ENCODE measurements at places on chromosomes 1 and 21.

DNA sequence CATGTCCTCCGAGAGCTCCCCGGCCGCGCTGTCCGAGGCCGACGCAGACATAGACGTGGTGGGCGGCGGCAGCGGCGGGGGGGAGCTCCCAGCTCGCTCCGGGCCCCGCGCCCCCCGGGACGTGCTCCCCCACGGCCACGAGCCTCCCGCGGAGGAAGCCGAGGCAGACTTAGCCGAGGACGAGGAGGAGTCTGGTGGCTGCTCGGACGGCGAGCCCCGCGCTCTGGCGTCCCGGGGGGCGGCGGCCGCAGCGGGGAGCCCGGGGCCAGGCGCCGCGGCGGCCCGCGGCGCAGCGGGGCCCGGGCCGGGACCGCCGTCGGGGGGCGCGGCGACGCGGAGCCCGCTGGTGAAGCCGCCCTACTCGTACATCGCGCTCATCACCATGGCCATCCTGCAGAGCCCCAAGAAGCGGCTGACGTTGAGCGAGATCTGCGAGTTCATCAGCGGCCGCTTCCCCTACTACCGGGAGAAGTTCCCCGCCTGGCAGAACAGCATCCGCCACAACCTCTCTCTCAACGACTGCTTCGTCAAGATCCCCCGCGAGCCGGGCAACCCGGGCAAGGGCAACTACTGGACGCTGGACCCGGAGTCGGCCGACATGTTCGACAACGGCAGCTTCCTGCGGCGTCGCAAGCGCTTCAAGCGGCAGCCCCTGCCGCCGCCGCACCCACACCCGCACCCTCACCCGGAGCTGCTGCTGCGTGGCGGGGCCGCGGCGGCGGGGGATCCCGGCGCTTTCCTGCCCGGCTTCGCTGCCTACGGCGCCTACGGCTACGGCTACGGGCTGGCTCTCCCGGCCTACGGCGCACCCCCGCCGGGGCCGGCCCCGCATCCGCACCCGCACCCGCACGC is 547 bp downstream of the FOXD2 start:
- peak; percentile 41 for DNase-seq

GRCh38 chr1:88983791-88984559 is 8.5 kb downstream of the KYAT3 start:
- DNase-seq, result peak; percentile 82

GRCh38 chr1:110155878-110156522 is 5.7 kb downstream of the SLC6A17 start:
- peak; percentile 76 for DNase-seq

- DNase-seq, result no peak
Measured at GRCh38 chr1:115288591-115289198, 49.4 kb downstream of the NGF start.

GRCh38 chr1:92167151-92167550 is 50.6 kb upstream of the C1orf146 start:
- DNase-seq, result no peak

- DNase-seq, result no peak
Measured at GRCh38 chr1:154578058-154578418, 10.5 kb downstream of the CHRNB2 start.

- no peak for DNase-seq
Measured at GRCh38 chr1:3359756-3360440, 94.6 kb upstream of the ARHGEF16 start.

- no peak for DNase-seq
Measured at GRCh38 chr1:180597520-180597919, 34.3 kb upstream of the XPR1 start.

- no peak for DNase-seq
Measured at GRCh38 chr1:20152599-20152930, 13.4 kb downstream of the PLA2G2F start.

GRCh38 chr1:17717594-17718535 is 37.3 kb upstream of the ACTL8 start:
- no peak for DNase-seq

DNA sequence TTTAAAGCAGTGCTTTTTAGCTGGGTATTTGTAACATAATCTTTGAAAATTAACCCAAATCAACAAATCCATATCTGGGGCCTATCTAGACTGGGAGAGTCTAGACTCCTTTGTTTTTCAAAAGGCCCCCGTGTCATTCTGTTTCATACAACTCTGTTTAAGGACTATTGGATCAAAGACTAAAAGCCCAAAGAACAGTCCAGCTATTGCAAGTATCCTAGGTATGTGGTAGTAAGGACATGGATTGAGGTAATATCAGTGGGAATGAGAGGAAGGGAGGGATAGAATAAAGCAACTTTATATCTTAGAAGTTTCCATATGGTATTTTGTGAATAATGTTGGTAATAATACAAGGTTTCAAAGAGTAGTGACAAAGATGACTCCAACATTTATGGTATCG is 18.2 kb downstream of the KIF1B start:
- no peak for DNase-seq

DNA sequence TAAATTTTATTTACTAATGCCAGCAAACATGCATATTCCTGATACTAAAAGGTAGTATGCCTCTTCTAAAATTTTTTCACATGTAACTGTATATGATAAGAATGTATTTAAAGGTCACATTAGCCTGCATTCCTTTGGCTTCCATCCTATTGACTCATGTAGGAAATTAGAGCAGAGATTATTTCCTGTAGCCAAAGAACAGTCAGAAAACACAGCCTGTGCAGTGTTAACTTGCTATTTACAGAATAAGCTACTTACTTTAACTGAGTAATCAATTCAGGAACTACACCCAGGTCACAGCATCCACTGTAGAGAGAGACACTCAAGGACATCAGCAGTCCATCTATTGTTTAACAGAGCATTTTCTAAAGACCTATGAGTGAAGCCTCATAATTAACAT is 154.5 kb upstream of the ADGRL4 start:
- no peak for DNase-seq

DNA sequence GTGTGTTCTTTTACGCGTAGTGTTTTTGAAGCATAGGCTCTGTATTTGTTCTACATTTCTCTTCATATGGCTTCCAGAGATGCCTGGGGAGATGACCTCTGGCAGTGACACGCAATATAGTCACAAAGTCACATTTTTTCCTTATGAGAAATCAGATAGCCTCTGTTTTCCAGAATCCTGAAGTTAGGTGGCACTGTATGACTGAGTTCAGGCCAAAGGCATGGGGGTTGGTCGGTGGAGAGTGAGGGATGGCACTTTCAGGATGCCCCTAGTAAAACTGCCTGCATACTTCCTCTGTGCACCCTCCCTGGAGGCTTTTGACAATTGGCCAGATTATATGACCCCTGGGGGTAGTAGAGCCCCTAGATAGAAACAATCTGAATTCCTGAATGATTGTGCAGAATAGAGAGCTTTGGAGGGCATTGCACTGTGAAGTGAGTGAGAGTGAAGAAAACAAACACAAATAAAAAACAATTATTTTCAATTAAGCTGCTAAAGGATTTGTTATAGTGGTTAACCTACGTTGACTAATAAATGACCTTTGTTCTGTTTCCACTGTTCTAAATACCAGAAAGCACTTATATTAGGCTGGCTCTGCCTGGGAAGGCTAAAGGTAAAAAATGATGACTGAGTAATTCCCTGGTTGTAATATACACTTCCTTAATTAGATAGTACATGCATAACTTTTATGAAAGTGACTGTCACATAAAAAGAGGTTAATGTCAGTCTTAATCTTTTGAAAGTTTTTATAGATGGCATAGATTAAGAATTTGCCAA is 1660.8 kb downstream of the PLA2G4A start:
- peak; percentile 11 for DNase-seq

GRCh38 chr1:38101037-38101785 is 54.6 kb upstream of the POU3F1 start:
- no peak for DNase-seq

GRCh38 chr1:170659399-170660035 is 4.4 kb upstream of the PRRX1 start:
- peak; percentile 28 for DNase-seq

DNA sequence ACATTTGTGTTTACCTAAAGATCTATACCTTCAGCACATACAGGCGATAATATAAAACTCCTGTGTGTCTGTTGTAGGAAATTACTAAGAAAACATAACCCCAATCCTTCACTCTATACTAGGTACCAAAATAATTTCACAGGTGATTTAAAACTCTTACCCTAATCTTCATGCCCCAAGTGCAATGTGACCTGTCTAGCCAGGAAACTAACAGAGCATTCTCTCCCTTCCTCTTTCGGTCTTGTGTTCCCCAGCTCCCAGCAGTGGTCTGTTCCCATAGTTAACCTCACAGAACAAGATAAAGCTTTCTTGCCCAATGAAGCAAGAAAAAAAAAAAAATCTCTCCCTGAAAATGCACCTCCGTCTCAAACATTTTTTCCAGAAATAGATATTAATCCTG is 493.5 kb downstream of the DPYD start:
- no peak for DNase-seq

DNA sequence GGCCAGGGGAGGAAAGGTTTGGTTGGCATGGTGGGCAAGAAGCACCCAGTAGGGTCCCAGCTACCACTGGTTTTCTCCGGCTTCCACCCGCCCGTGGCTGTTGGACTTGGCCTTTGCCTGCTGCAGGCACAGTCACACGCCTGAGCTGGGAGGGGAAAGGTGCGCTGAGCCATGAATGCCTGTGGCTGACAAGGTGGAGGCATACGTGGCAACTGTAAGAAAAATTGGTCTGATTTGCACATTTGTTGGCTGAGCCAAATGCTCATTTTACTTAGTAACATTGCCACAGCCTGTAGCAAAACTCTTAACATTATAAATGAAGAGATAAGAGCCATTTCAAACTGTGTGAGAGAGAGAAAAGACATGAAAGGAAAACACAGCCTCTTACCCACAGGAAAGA is 191.6 kb downstream of the PTPRC start:
- no peak for DNase-seq

GRCh38 chr1:152960452-152961044 is 9.9 kb upstream of the SPRR4 start:
- peak; percentile 74 for DNase-seq

GRCh38 chr1:112934577-112934976 is 21.4 kb downstream of the SLC16A1 start:
- DNase-seq, result no peak

GRCh38 chr1:96164053-96164452 is 557.5 kb upstream of the PTBP2 start:
- no peak for DNase-seq

DNA sequence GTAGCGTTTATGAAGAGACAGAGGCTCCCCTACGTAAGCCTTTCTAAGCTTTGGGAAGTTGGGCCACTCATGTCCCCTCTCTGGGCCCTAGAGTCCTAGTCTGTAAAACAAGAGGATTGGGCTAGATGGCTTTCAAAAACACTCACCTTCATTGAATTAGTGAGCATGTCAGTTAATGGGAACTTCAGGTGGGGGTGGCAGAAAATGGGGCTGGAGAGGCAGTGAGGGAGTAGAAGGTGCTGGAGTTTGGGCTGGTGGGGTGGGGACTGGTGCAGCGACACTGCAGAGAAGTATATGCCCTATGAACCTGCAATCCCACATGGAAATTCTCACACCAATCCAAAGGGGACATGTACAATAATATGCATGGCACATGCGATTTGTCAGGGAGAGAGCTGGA is 182.7 kb downstream of the C1orf94 start:
- no peak for DNase-seq

GRCh38 chr1:48697066-48697707 is 79.5 kb downstream of the BEND5 start:
- DNase-seq, result peak; percentile 80

Data from GM23338 (cell line).